NCI-H774 (cell line): ENCODE measurements at places on chromosomes 4 and X.

DNA sequence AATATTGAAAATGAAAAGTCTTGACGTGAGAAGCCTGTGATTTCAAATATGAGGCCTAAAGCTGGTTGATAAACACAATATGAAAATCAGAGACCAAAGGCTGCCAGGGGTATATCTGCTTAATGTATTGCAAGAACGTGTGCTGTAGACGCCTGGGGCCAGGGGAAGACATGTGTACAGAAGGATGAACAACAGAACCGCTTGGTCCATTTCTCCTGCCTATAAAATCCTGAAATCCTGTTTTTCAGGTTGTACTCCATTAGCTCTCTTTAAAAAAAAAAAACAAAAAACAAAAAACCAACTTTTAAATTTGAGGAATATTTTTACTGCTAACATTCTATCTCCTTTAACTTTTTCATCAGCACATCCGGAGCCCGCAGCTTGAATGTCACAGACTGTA is 109.2 kb downstream of the STOX2 start:
- DNase-seq = no peak

- no peak for DNase-seq
These were observed 102.1 kb upstream of the SCML1 start for GRCh38 chrX:17635231-17635630.

- no peak for DNase-seq
These were observed 98.3 kb upstream of the MAML3 start for GRCh38 chr4:140252141-140252741.

DNA sequence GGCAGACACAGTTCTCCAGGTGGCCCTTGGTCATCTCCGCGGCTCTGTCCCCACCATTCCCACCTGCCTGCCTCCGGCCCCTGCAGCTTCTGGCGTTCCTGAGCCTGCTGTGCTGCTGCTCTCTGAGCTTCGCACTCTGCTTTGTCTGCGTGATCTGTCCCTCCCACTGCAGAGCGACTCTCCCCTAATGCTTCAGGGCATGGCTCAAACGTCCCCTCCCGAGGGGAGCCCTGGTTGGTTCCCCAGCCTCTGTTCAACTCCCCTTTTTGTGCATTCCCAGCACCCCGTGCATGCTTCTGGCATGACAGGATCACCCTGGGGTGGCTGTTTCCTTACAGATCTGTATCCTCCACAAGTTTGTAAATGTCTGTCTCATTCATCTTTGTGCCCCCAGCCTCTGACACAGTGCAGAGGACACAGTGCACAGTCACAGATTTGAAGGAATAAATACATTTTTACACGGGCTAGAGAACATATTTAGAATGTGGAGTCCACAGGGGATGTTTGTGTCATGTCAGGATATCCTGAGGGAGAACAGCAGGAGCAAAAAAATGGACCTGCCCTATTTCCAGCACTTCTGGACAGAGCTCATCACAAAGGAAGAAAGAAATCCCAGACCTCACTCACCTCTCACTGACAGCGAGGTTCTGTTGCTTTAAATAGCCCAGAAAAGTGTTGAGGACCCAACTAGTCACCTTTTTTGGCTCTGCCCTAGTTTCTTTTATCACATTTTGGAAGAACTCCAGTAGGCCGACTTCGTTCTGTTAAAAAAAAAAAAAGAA is 72.6 kb downstream of the GATB start:
- no peak for DNase-seq

- no peak for DNase-seq
These were observed 7.1 kb downstream of the HAND2 start for GRCh38 chr4:173522951-173523395.

GRCh38 chr4:15989424-15989823 is 26.4 kb upstream of the FGFBP2 start:
- DNase-seq = no peak

GRCh38 chr4:108878806-108879205 is 116.0 kb upstream of the ETNPPL start:
- DNase-seq = no peak

- DNase-seq = peak; percentile 19
These were observed 624.1 kb upstream of the GNPDA2 start for GRCh38 chr4:45350438-45350837.

DNA sequence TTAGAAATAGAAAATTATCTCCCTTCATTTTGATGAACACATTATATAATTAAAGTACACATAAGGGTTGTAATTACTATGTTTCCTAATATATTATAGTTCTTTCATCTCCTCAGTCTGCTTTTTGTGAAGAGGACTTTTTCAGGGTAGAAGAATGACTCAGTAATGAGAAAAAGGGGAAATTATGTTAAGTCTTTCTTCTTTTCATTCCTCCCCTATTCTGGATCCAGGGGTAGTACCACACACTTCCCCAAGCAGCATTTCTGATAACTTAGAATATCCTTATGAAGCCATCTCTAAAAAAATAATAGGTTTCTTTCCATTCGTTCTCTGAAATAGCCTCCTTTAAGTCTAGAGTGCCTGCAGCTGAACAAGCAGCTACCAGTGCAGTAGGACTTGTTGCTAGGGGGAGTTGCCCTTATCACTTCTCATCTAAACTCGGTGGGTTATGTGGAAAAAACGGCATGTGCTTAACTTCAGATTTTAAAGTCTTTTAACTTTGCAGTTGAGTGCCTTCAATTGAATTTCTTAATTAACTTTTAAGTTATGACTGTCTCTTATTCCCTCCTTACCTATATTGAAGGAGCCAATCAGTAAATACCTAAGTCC is 184.8 kb downstream of the ARHGAP24 start:
- no peak for DNase-seq

DNA sequence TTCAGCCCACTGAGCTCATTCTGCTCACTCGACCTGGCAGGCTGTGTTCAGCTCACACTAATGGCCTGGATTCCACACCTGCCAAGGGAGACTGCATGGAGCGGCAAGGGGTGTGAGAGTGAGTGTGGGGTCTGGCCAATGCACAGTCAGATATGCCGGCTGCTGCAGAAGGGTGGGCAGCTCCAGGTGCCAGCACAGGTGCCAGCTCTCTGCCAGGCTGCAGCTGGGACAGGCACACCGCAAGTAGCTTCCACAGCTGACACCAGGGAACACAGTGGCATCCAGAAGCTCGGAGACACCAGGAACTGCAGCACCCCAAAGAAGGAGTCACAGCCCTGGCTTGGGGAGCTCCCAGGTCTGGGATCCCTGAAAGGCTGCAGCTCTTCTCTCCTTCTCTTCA is 83.7 kb downstream of the PRDM5 start:
- DNase-seq = no peak

- no peak for DNase-seq
These were observed 54.0 kb downstream of the ADRA2C start for GRCh38 chr4:3820016-3820805.

DNA sequence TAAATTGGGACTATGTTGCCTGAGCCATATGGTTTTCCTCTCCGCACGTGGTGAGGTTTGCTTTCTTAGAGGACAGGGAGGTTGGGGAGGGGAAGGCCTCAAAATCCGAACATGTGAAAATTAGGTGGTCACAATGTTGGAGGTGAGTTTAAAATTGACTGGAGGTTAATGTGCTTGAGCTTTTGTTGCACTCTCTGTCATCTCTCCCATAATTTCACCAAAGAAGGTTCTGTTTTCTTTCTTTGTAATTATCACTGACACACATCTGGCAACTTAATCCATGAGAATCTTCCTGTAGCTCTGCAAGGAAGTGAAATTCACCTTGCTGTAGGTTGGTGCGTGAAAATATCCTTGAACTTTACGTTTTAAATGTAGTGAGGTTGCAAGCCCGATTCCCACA is 225.5 kb downstream of the PDGFC start:
- DNase-seq = no peak

- peak; percentile 79 for DNase-seq
These were observed 18.3 kb upstream of the GPR101 start for GRCh38 chrX:137051978-137052642.

DNA sequence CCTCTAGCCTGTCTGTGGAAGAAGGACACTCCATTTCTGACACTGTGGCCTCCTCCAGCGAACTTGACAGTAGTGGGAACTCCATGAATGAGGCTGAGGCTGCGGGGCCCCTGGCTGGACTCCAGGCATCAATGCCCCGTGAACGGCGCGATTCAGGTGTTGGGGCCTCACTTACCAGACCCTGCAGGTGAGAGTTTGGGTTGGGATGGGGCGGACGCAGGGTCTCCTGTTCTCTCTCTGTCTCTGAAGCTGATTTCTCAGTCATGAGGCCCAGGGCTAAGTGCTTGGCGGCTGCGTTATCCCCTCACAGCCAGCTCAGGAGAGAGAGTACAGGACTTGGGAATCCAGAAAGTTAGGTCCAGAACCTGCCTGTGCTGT is 71.0 kb downstream of the STARD8 start:
- no peak for DNase-seq

GRCh38 chr4:95548738-95549245 is at the start of gene UNC5C:
Gene UNC5C (minus strand): TSS chr4:95548973.
- no peak for DNase-seq

GRCh38 chr4:184693056-184693455 is 40.8 kb downstream of the CENPU start:
- DNase-seq = no peak
